ENCODE measurements at places on chromosomes 11 and 22.

- DNase-seq, result no peak
Measured at GRCh38 chr11:36485298-36486002, 24.6 kb downstream of the TRAF6 start.

GRCh38 chr22:19664951-19665783, 49.1 kb upstream of the SEPTIN5 start:
- no peak for DNase-seq

DNA sequence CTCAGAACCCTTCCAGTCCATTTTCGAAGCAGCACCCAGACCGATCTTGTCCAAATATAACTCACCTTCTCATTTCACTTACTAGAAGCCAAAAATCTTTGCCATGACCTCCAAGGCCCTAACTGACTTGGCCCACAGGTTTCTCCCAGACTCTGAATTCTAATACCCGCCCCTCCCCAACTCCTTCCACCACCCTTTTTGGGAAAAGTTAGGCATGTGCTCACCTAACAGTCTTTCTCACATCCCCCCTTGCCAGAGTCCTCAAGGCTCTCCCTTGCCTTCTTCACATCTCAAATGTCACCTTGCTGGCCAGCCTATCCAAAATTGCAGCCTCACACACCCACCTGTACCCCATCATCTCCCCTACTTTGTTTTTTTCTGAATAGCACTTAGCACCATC, 369.3 kb downstream of the NXPE2 start:
- no peak for DNase-seq

GRCh38 chr11:19931141-19931770, 218.6 kb downstream of the NAV2 start:
- DNase-seq, result no peak
